ENCODE measurements at places on chromosomes 4 and X. TPM values are rescaled to one million over a fixed set of nuclear protein-coding genes. Genes with fewer than 3 reads are reported as not detected.

DNA sequence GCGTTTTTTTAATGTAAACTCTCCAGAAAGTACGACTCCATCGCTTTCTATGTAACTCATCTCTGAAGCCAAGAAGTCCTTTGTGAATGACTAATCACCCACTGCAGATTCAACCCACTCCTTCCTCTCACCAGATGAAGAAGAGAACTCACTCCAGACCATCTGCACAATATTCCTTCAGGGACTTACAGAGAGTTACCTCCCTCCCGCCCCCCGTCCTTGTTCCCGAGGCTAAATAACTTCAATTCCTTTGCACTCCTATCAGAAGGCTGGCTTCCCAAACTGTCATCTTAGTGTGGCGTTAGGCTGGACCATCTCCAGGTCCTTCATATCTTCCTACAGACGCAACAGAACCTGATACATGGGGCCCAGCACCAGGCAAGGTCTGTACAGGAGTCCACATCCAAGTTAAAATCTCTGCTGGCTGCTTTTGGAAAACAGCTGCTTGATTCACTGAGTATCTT, 82.4 kb downstream of the AFAP1 start:
- H3K36me3 ChIP-seq, result peaks cover 12% of the 10 kb centered on the region
- H3K27me3 ChIP-seq, result no peaks in the 10 kb centered on the region
- H3K4me1 ChIP-seq, result peaks cover 6% of the 10 kb centered on the region
- no peak overlapping the region for H3K27ac ChIP-seq
- DNase-seq, result peak; percentile 35
- no peak overlapping the region for H3K4me3 ChIP-seq

GRCh38 chrX:97609938-97610337, 726.2 kb downstream of the RPA4 start:
- H3K27ac ChIP-seq, result no peak overlapping the region
- no peaks in the 10 kb centered on the region for H3K27me3 ChIP-seq
- no peaks in the 10 kb centered on the region for H3K4me1 ChIP-seq
- DNase-seq, result peak; percentile 1
- no peak overlapping the region for H3K4me3 ChIP-seq
- H3K36me3 ChIP-seq, result no peaks in the 10 kb centered on the region

- H3K36me3 ChIP-seq, result no peaks in the 10 kb centered on the region
- H3K27ac ChIP-seq, result no peak overlapping the region
- H3K27me3 ChIP-seq, result no peaks in the 10 kb centered on the region
- no peaks in the 10 kb centered on the region for H3K4me1 ChIP-seq
- no peak for DNase-seq
Measured at GRCh38 chr4:53943345-53944085, 120.9 kb downstream of the CHIC2 start.

DNA sequence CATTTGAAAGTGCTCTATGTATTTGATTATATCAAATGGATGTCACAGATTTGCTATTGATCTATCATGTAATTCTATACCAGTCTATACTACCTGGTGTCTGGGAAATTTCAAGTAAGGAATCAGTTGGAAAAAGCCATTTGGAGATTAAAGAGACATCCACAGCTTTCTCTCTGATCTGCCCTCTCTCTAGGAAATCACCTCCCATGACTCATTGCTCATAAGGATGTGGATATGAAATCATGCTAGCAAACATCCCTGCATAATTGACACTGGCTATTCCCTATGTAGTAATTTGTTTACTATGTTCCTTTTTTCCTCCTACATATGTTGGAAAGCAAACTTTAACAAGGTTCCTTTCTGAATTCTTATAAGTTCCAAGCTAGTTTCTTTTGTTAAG, 94.3 kb downstream of the TEX13A start:
- no peaks in the 10 kb centered on the region for H3K36me3 ChIP-seq
- H3K27ac ChIP-seq, result no peak overlapping the region
- H3K4me1 ChIP-seq, result no peaks in the 10 kb centered on the region
- no peaks in the 10 kb centered on the region for H3K27me3 ChIP-seq
- DNase-seq, result no peak
- no peak overlapping the region for H3K4me3 ChIP-seq

DNA sequence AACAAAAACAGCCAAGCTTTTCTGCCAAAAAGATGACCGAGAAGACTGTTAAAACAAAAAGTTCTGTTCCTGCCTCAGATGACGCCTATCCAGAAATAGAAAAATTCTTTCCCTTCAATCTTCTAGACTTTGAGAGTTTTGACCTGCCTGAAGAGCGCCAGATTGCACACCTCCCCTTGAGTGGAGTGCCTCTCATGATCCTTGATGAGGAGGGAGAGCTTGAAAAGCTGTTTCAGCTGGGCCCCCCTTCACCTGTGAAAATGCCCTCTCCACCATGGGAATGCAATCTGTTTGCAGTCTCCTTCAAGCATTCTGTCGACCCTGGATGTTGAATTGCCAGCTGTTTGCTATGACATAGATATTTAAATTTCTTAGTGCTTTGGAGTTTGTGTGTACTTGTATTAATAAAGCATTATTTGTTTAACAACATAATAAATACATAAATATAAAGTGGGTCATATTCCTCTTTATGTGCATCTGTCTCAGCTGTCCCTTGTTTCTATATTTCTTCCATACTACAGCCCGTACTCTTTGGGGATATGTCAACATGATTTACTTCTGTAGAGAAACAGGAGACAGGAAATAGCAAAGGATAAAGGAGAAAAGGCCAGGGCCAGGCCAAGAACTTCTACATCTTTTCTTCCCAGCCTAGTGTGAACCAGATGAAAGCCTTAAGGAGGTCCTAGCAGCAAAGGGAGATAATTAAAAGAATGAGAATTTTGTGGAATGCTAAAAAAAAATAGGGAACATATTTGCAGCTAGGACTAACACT, 667 bp downstream of the PTTG2 start:
- H3K27me3 ChIP-seq, result no peaks in the 10 kb centered on the region
- H3K36me3 ChIP-seq, result no peaks in the 10 kb centered on the region
- no peaks in the 10 kb centered on the region for H3K4me1 ChIP-seq
- no peak overlapping the region for H3K4me3 ChIP-seq
- no peak overlapping the region for H3K27ac ChIP-seq
- peak; percentile 58 for DNase-seq

GRCh38 chr4:182536221-182536811, 293.1 kb downstream of the TENM3 start:
- no peak overlapping the region for H3K27ac ChIP-seq
- no peaks in the 10 kb centered on the region for H3K36me3 ChIP-seq
- H3K27me3 ChIP-seq, result peaks cover 3% of the 10 kb centered on the region
- no peak overlapping the region for H3K4me3 ChIP-seq
- peak; percentile 25 for DNase-seq
- peaks cover 14% of the 10 kb centered on the region for H3K4me1 ChIP-seq

GRCh38 chr4:26081795-26082498, 167.9 kb downstream of the SMIM20 start:
- H3K27ac ChIP-seq, result no peak overlapping the region
- H3K4me3 ChIP-seq, result no peak overlapping the region

GRCh38 chrX:129612396-129612795, 42.4 kb downstream of the APLN start:
- no peaks in the 10 kb centered on the region for H3K36me3 ChIP-seq
- no peaks in the 10 kb centered on the region for H3K27me3 ChIP-seq
- no peaks in the 10 kb centered on the region for H3K4me1 ChIP-seq
- H3K27ac ChIP-seq, result no peak overlapping the region
- H3K4me3 ChIP-seq, result no peak overlapping the region

- H3K27me3 ChIP-seq, result no peaks in the 10 kb centered on the region
- no peak overlapping the region for H3K27ac ChIP-seq
- H3K36me3 ChIP-seq, result no peaks in the 10 kb centered on the region
- no peak for DNase-seq
- no peaks in the 10 kb centered on the region for H3K4me1 ChIP-seq
- H3K4me3 ChIP-seq, result no peak overlapping the region
Measured at GRCh38 chrX:150270622-150271021, 92.5 kb upstream of the MAMLD1 start.

DNA sequence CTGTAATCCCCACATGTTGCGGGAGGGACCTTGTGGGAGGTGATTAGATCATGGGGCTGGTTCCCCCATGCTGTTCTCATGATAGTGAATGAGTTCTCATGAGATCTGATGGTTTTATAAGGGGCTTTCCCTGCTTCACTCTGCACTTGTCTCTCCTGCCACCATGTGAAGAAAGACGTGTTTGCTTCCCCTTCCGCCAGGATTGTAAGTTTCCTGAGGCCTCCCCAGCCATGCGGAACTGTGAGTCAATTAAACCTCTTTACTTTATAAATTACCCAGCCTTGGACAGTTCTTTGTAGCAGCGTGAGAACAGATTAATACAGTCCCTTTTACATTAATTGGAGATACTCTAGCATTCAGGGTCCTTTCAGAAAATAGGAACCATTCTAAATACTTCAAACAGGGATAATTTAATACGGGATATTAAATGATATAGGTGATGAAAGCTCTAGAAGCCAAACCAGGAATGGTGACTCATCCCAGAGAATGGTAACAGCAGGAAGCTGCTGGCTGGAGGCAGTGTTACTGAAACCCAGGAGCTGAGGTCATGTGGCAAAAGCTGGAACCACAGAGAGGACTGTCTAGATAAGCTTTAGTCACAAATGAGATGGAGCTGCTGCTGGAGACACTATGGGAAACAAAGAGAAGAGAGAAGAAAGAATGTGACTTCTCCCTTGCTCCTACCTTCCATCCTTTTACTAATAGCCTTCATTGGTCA, 57.3 kb downstream of the GSTCD start:
- no peaks in the 10 kb centered on the region for H3K36me3 ChIP-seq
- no peak overlapping the region for H3K27ac ChIP-seq
- H3K27me3 ChIP-seq, result no peaks in the 10 kb centered on the region
- no peaks in the 10 kb centered on the region for H3K4me1 ChIP-seq
- DNase-seq, result no peak

The UTP3 gene
- 20.1 TPM for total RNA-seq

The CHRNA9 gene
- not detected for total RNA-seq

The CFAP47 gene
- total RNA-seq, result 7.2 TPM

The IL21 gene
- 0.26 TPM for total RNA-seq

The DCAF12L1 gene
- total RNA-seq, result not detected

The SPANXA1 gene
- total RNA-seq, result not detected

The DACH2 gene
- total RNA-seq, result not detected

The ENOPH1 gene
- total RNA-seq, result 28.5 TPM

The CXCL3 gene
- 37.0 TPM for total RNA-seq
